Umbilical cord (tissue), 2 donors: ENCODE measurements at places on chromosomes 6 and 20. TPM values are rescaled to one million over a fixed set of nuclear protein-coding genes. Genes with fewer than 3 reads are reported as not detected.
A peak's percentile ranks its signal among the peaks of the same experiment; 100 is the strongest.

Gene HLA-DPA1
- total RNA-seq = 24.8 TPM

Gene ZNF341
- total RNA-seq = 0.72 TPM

Gene PRL
- 0.48 TPM for total RNA-seq

Gene TOX2
- total RNA-seq = not detected

Gene LRRC1
- 17.8 TPM for total RNA-seq

Gene PACRG
- total RNA-seq = 0.96 TPM

Gene RAMACL
- total RNA-seq = 13.2 TPM

Gene MACROD2
- total RNA-seq = 69.6 TPM

Gene SAPCD1
- not detected for total RNA-seq

Gene TUBB2A
- 79.9 TPM for total RNA-seq

Gene HLA-G
- total RNA-seq = not detected

Gene C6orf141
- total RNA-seq = 2.4 TPM

Gene MYL9
- total RNA-seq = 46.5 TPM

DNA sequence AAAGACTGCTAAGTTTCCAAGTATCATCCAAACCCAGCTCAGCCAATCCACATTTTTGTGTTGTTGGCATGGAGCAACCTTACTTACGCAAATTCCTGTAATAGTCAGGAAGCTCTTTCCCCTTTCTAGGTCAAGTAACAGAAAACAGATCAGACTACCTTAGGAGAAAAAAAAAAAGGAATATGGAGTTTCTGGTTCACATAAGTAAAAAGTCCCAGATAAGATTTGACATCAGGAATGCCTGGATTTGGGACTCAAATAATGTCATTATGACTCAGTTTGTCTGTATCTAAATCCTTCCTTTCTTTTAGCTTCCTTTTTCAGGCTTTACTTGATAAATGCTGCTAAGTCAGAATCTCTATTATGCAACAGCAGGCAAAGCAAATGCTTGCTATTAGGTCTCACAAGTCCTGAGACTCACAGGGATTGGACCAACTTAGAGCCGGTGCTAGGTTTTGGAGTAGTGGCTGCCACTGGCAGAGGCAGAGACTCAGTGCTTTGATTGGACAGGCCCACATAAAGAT is 44.5 kb downstream of the NCOA7 start:
- peak; percentile 95 for DNase-seq

- DNase-seq = peak; percentile 91
Measured at GRCh38 chr20:50450881-50451752, 59.1 kb upstream of the PTPN1 start.

DNA sequence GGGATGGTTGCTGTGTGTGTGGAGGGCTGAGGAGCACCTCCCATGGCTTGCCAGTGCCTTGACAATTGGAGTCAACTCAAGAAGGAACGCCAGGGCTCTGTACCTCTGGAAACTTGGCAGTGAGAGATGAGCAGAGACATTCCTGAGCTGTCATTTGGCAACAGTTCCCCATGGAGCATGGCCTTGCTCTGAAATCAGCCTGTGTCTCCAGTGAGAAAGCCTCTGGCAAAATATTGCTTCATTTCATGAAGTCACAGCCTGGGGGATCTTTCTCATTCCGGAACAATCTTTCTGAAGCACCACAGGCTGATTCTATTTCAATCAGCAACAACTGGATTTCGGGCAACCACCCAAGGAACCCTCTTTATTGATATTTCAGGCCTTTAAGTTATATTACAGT is 52.2 kb upstream of the FNDC1 start:
- DNase-seq = peak; percentile 74

DNA sequence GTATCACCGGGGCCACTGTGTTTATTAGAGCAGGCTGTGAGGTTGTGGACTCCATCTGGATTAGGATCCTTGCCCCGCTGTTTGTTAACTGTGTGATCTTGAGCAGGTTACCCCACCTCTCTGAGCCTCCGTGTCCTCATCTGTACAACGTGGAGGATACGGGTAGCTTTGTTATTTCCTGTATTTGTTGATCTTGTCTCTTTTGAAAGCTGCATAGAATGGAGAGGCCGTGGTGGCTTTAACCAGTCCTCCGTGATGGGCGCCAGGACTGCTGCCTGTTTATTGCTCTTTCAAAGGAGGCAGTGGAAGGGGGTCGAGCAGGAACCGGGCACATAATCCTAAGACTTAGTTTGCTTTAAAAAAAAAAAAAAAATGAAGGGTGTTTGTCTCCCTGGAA is 22.9 kb downstream of the BCAS4 start:
- DNase-seq = no peak

DNA sequence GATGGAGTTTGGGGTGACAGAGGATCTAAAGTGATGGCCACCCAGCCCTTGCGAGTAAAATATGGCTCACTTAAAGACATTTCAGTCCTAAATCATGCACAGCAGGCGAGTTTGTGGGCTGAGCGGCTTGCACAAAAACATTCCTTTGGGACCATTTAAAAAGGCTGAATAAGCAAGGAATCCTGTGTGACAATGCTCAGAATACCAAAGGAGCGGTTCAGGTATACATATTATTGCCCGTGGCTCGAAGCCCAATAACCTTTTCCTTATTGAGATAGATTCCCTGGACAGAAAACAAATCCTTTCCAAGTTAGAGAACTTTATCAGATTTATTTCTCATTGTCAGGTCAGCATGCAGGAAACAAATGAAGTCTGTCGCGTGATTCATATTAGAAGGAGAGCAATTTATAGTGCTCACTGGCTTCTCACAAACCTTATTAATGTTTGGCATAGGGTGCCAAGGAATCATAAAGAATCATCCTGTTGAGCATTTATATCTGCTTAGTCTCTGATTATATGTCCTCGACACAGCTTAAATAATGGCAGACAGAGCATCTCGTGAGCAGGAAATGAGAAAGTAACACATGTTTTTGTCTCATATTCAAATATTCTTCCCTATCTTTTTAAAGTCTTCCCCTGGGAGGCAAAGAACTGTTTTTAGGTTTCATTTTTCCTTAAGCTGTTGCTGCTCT is 121.3 kb downstream of the TRMT11 start:
- DNase-seq = no peak

- peak; percentile 29 for DNase-seq
Measured at GRCh38 chr6:18135171-18135570, 12.7 kb upstream of the NHLRC1 start.

DNA sequence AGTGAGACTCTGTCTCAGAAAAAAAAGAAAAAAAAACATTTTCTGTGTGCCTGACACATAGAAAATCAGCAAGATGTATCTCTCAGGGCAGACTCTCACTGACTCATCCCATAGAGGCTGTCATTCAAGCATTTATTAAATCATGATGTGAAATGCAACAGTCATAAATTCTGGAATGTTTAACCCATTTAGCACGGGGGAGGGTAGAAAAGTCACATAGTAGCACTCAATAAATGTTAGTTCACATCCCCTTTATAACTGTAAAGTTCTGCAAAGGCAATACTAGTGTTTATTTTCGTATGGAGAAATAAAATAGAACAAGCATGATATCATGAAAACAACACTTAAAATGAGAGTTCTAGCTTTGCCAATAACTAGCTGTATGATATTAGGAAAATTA is 15.5 kb upstream of the CARMIL1 start:
- peak; percentile 46 for DNase-seq

GRCh38 chr6:41237128-41237527 is 9.0 kb downstream of the TREML4 start:
- no peak for DNase-seq

DNA sequence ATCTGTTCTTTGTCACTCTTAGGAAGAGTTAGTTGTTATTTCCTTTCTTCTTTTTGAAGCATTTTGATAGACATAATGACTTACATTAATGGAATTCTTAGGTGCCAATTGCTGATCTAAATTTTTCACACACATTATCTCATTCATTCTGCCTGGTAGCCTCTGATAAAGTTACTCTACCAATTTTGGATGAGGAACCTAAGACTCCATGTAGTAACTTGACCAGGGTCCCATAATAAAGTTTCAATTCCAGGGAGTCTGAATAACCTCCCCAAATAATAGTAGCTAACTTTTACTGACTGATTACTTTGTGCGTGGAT is 73.2 kb upstream of the CITED2 start:
- no peak for DNase-seq

DNA sequence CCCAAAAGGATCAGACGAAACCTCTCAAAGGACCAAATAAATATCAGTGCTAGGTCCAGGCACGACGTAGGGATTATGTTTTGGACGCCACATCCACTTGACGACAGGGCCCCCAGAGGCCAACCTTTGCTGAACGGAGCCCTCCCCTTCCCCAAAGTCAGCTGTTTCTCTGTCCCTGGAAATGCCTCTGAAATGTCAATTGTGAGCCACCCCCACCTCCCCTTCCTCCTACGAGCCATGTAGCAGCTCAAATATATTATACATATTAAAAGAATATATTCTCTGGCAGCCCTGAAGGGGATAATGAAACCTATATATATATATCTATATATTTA is 39.6 kb upstream of the BLCAP start:
- no peak for DNase-seq

DNA sequence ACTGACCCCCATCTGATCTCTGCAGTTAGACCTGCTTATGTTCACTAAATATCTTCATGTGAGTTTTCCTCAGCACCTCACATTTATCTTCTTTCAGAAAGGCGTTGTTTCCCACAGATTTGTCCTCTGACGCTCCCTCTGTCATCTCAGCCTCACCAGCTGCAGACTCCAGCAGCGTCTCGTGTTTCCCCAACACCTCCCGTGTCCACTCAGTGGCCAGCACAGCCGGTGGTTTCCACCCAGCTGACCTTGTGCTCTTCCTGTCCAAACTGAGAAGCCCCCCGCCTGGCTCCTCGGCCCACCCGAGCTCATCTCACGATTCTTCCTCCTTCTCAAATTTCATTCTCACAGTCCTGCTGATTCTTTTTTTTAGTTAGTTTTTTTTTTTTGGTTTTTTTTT is 12.5 kb downstream of the ERMARD start:
- DNase-seq = no peak

- no peak for DNase-seq
Measured at GRCh38 chr6:55281215-55281614, 46.1 kb upstream of the GFRAL start.

DNA sequence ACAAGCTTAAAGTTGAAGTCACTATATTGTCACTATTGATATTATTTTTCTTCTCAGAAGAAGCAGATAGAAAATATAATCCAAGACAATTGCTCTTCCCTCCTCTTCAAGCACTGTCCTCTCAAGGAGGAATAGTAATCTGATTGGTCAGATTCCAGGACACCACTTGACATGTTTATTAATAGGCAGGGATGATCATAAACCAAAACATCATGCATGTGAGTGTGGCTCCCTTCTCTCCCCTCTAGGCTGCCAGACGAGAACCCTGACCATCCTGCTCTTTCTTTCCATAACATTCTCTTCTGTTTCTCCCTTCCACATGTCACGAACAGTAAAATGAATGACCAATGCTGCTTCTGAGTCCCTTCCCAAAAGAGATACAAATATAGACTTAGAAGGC is 7.5 kb downstream of the ATG5 start:
- no peak for DNase-seq

GRCh38 chr6:155033021-155033791 is 38.1 kb downstream of the TIAM2 start:
- DNase-seq = peak; percentile 53

GRCh38 chr6:116008470-116009243 is 52.0 kb downstream of the FRK start:
- DNase-seq = peak; percentile 34

DNA sequence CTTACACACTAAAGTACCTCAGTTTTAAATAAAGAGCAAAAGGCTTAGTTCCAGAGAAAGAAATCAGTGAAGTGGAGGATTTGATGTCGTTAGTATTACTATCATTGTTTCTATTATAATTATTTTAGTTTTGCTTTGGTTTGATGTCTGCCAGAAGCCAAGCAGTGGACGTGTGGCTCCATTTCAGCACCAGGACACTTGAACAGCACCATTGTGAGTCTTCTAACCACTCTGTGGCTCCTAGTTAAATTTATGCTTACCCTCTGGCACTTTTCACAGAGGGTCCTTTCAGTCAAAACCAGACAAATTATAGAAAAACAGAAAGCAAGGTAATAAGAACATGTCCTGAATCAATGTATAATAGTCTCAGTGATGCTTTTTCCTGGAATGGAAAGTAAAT is 3.4 kb downstream of the COL9A1 start:
- DNase-seq = no peak

DNA sequence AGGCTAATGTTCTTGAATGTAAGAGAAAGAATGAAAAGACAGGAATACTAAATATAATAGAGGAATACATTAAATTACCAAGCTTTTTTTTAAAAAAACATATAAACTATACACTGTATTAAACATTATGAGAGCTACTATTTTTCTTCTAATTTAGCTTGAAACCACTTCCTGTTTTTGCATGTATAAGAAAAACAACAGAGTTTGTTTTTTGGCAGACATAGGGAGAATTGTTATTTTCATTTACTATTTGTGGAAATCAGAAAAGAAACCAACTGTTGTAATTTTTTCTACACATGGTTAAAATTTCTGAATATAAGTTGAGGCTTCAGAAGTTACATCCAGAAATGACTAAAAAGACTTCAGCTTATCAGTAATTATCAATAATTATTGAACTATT is 991.8 kb upstream of the GJE1 start:
- no peak for DNase-seq

DNA sequence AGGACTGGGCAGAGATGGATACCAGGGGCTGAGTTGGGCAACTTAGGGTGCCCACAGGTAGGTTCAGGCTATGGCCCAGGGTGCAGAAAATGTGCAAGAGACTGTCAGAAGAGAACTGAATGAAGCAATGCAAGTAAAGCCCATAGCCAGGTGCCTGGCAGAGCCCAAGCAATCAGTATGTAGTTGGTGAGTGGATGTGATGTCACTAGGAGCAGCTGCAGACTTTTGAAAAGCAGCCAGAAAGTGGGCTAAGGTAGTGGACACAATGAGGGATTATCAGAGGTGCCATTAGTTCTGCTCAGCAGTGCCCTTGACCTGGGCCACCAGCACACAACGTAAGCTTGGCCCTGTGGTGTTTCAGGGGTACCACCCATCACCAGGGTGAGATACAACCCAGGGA is 135.3 kb downstream of the SOBP start:
- DNase-seq = no peak

DNA sequence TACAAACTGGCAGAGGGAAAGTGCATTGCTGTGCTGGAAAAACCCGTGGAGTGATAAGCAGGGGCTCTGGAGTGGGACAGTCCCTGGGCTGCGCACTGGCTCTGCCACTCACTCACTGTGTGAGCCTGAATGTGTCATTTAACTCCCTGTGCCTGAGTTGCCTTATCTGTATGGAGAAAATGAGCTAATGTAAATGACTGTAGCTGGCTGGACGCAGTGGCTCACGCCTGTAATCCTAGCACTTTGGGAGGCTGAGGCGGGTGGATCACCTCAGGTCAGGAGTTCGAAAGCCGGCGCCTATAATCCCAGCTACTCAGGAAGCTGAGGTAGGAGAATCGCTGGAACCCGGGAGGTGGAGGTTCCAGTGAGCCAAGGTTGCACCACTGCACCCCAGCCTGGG is 18.4 kb upstream of the RPN2 start:
- DNase-seq = no peak

- no peak for DNase-seq
Measured at GRCh38 chr20:39813190-39813829, 851.2 kb downstream of the DHX35 start.

DNA sequence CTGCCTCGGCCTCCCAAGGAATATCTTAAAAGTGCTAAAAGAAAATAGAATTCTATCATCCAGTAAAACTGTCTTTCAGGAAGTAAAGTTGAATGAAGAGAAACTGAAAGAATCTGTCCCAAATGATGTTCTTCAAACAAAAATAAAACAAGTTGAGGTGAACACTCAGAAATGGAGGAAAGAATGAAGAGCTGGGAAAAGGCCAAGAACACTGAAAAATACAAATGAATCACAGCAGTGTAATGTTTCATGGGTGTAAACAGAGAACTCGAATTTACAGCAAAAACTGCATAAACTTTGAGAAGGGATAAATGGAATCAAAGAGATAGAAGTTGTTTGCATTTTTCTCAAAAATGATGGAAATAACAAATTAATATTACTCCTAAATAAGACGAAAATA is 317.3 kb downstream of the TAF4 start:
- no peak for DNase-seq
